Dorsolateral prefrontal cortex (tissue), 122 donors: ENCODE measurements at places on chromosomes 13 and 19. TPM values are rescaled to one million over a fixed set of nuclear protein-coding genes. Genes with fewer than 3 reads are reported as not detected.

Gene PSG3
- not detected for total RNA-seq

Gene PPM1N
- total RNA-seq, result 2.3 TPM

- no peak for DNase-seq
These were observed 1.2 kb upstream of the TMC4 start for GRCh38 chr19:54173951-54174834.

DNA sequence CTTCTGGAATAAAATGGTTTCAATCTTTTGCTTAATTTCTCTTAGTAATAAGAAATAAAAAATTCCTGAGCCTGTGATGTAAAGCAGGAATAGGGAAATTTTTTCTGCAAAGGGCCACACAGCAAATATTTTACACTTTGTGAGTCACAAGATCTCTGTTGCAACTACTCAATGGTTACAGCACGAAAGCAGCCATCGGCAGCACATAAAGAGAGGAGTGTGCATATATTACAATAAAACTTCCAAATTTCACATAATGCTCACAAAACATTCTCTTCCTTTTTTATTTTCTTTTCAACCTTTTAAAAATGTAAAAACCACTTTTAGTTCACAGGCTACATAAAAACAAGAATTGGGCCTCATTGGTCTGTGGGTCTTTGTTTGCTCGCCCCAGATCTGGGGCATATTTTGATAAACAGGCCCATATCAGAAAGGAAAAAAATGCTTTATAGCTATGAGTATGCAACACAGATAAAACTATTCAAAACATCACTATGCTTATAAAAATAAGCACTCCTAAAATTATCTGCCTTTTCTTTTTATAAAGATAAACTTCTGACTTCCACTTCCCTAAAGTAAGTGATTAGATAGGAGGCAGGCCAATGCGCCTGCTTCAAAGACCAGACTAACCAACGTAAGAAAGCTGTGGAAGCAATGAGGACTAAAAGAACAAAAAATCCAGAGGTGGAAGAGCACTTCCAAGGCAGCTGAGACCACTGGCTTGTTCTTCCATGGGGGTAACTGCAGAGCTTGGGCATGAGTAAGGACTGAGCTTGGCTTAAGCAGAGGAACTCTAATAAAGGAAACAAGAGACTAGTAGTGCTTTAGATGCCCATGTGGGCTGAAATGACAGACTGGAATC lies 26.5 kb downstream of the MYCBP2 start:
- no peak for DNase-seq

DNA sequence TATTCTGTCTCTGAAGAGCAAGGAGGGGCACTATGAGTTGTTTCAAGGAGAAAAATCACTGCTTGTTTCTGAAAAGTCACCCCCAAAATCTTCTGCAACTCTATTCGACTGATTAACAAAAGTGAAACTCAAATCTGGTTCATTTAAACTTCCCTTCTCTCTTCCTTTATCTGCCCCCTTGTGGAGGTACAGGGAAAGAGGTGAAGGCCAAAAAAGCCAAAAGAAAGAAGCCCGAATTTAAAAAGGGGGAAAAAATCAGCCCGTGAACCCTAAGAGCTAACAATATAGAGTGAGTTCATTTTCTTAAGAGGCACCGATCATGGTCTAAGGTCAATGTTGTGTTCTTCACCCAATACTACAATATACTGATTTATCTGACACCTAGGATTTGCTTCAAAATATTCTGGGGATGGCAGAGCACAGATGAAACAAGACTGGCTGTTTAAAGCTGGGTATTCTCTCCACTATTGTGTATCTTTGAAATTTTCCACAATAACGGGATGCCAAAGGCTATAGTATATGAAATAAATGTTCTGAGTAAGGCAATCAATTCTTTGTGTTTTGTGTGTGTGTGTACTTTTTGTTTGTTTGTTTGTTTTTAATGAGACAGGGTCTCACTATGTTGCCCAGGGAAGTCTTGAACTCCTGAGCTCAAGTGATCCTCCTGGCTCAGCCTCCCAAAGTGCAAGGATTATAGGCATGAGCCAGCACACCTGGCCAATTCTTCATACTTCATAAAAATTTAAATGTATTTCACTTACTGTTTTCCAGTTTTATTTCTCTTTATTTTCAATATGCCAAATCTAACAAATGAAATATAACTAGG lies 55.0 kb upstream of the EEF1AKMT1 start:
- no peak for DNase-seq

DNA sequence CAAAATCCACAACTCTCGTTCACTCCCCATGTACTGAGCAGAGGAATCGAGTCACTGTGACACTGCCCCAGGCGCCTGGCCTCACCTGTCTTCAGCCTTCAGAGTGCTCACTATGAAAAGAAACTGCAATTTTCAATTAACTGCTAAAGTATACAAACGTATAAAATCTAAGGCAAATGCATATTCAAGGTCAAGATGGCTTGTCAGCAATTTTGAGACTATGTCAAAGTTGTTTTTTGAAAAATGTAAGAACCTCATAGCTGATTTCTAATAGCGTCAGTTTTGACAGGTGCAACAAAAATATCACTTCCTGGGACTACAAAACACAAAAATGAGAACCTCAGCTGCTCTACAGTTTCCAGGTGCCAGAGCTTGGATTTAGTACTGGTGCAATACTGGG lies 31.4 kb downstream of the TUBGCP3 start:
- no peak for DNase-seq

Gene MYPOP
- total RNA-seq, result 35.0 TPM

Gene RASAL3
- total RNA-seq, result 2.6 TPM

Gene KL
- total RNA-seq, result 1.6 TPM

DNA sequence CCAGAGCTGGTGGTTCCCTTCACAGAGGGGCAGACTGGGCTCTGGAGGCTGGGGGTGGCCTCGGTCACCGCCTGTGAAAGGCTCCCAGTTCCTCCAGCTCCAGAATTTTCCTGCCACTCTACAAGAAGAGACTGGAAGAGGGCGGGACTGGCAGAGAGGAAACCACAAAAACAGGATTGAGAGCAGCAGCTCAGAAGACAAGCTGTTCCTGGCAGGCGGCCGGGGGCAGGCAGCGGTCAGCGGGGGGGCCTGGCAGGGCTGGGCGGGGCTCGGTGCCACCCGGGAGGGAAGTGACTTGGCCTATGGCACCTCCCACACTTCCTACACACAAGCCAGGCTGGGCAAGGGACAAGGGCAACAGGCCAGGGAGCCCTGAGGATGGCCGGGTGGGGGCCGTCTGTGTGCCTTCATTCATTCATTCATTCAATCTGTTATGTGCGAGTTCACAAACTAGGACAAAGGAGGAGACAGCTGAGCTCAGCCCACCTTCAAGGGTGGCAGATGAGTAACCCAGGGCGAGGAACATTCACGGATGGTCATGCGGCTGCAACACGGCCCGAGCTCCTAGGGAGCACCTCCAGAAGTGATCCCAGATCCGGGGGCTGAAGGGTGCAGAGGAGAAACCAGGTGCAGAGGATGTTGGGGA lies 16.9 kb upstream of the BTBD2 start:
- peak; percentile 96 for DNase-seq

Gene MAST1
- total RNA-seq, result 116 TPM

Gene TNFSF9
- 5.9 TPM for total RNA-seq

DNA sequence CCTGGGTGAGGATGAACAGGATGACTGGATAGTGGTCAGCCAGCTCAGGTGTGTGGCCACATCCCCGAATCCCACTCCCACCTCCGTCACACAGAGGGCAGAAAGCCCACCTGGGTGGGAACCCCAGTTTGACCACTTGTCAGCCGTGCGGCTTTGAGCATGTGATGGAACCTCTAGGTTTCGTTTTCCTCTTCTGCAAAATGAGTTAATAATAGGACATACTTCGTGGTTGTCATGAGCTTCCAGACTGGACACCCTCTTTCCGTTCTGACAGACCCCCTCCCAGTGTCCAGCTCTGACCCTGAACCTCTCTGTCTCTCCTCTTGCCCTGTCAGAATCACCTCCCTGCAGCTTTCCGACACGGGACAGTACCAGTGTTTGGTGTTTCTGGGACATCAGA lies 1.8 kb downstream of the AXL start:
- no peak for DNase-seq

- no peak for DNase-seq
These were observed 6.3 kb downstream of the TEAD2 start for GRCh38 chr19:49355909-49356353.

- DNase-seq, result no peak
These were observed 2.0 kb upstream of the TSHZ3 start for GRCh38 chr19:31351056-31351854.

Gene KIR3DL2
- total RNA-seq, result not detected

GRCh38 chr19:35852029-35852780 lies at the start of gene NPHS1:
TSS of gene NPHS1 (minus strand) at chr19:35852504. CDS start at chr19:35851837, 667 bp downstream.
- no peak for DNase-seq

Gene KLK12
- total RNA-seq, result not detected

DNA sequence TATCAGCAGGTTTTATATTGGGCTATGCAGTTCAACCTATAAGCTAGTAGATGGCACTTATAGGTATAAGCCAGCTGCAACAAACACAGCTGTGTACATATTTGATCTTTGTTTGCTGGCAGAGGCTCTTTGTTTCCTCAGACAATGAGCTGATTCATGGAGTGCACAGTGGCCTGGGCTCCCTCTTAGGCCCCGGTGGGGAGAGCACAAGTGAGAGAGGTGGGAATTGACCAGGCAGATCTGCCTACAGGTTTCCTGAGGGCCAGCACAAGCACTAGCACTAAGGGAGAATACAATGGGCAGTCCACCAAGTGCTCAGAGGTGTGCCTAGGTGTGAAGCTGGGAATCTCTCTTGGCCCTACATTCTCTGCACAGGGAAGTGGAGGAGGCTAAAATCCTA lies 1390.7 kb downstream of the SLITRK5 start:
- DNase-seq, result no peak

GRCh38 chr13:45575830-45576180 lies 39.7 kb downstream of the ERICH6B start:
- no peak for DNase-seq

Gene ZIC2
- 20.7 TPM for total RNA-seq
